ELR (cell line): ENCODE measurements at places on chromosomes 7 and 10.
A peak's percentile ranks its signal among the peaks of the same experiment; 100 is the strongest.

DNA sequence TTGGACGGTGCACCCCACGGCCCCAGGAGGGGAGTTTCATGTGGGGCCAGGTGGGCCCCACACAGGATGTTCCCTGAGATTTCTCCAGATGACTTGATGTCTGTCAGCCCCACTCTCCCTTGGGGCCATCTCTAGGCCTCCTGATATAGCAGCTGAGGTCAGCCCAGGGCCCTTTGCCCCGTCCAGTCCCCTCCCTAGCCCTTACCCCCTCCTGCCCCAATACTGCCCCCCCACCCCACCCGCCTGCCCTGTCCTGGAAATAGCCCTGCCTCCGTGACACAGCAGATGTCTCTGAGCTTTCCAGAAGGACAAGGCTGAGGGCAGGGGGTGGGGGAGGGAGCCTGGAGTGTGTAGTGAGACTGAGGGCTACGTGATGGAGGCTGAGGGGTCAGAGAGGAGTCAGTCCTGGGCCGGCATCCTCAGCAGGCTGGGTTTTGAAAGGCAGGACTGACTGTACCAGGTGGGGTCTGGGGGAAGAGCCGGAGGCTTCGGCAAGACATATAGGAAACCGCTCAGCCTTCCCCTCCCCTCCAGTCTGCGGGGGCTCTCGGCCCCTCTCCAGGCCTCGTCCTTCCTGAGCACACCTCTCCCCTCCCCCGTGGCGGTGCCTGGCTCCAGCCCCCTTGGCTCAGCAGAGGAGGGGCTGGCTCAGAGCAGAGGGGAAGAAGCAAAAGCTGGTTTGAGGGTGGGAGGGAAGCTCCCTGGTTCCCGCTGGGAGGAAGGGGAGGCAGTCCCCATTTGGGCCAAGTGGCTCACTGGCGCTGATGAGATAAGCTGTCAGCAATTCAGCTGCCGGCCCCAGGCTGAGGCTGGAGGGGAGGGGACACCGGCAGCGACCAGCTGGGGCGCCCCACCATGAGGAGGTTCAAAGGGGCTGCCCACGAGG lies 2.0 kb downstream of the FLNC start:
- peak; percentile 44 for DNase-seq

DNA sequence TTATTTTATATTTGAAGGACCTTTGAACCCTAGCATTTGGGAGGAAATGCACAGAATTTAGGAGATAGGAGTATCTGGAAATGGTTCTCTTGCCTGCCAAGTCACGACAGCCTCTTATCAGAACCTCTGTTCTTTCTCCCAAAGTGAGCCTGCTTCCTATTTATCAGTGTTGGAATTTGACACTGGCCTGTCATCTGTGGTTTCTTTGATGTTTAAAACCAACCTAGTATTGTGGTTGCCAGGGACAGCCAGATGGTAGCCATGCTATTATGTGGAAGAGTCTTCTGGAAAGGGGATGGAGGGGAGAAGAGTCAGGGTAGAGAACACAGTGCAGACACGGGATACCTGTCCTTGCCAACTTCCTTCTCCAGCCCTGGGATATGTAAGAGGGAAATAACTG lies 21.1 kb downstream of the ZNF282 start:
- DNase-seq = no peak

DNA sequence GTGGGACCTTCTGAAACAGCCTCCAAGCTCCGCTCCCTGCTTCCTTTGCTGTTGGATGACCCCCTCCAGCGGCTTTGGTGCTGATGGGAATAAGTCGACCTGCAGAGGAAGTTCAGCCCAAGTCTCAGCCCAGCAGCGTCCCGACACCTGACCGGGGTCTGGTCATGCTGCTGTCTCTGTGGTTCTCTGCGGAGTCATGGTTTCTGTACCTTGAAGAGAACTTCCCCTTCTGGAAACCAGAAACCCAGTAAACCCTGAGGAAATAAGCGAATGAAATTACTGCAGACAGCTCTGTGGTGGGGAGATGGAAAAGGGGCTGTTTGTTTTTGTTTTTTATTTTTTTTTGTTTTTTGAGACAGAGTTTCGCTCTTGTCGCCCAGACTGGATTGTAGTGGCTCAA lies 18.3 kb upstream of the ZNF12 start:
- no peak for DNase-seq

GRCh38 chr10:48442090-48442808 lies 135.8 kb downstream of the MAPK8 start:
- no peak for DNase-seq

GRCh38 chr7:100598425-100598824 lies 3.7 kb upstream of the PCOLCE start:
- peak; percentile 40 for DNase-seq

DNA sequence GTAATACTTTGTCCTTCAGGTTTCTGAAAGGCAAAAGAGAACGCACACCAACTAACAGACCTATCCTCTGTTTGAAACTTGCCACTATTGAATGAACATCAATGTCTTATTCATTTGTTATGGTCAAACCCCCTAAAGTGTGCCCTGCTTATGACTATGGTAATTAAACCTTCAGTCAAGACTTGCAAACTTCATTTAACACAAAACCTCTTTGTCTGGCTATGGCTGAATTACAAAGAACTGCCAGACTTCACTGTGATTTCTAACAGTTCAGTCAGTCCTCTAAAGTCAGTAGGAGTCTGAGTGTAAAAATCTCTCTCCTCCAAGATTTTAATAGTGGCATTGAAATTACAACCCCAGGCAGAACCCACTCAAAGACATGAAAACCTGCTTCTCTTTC lies 702.5 kb upstream of the LRRN3 start:
- no peak for DNase-seq

GRCh38 chr10:5071411-5072198 lies 22.6 kb upstream of the AKR1C3 start:
- DNase-seq = peak; percentile 22

- no peak for DNase-seq
Measured at GRCh38 chr10:490256-490655, 199.2 kb downstream of the DIP2C start.

- DNase-seq = no peak
Measured at GRCh38 chr10:73888514-73888913, 14.2 kb upstream of the CAMK2G start.

GRCh38 chr10:15660990-15661389 lies 58.7 kb downstream of the ITGA8 start:
- no peak for DNase-seq

DNA sequence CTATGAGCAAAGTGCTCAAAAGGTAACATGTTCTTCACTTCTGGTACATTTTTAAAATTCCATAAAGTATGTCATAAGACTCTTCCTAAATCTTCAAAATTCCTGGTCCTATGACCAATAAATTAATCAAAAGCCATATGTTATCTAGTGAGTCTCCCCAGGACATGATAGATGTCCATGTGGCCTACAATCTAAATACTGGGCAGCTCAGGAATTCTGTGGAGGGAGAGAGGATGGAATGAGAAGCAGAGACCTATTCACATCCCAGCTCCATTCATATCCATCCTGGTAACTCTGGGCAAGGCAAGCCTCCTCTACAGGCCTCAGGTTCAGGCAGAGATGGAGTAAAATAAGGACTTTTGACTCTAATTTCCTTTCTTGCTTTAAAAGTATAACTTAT lies 224.8 kb downstream of the MTERF1 start:
- DNase-seq = no peak

DNA sequence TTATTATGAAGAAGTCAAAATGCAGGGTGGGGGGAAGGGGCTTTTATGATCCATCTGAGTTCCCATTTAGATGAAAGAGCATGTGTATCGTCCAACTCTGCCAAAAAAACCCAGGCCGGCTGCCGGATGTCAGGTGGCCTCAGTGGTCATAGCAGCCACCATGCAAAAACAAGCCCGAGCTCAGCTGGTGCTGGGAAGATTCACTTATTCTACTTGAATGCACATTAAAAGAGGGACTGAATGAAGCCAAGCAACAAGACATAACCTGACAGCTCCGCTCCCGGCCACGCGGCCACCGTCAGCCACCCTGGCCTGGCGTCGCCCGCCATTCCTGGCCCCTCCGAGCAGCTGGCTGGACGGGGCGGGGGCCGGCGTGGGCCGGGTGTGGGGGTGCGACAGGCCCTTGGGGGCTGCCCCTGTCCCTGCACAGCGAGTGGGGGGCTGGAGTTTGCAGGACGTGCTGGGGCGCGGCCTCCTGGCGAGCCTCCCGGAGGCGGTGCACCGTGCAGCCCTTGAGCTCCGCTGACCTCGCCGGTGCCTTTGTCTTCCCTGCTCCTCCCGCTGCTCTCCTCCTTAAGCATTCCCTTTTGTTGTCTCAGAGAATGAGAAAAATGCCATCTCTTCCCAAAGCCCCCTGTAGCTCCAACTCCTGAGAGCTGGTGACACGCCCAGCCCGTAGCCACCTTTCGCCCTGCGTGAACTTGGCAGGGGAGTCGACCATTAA lies 67.8 kb downstream of the EBF3 start:
- no peak for DNase-seq

DNA sequence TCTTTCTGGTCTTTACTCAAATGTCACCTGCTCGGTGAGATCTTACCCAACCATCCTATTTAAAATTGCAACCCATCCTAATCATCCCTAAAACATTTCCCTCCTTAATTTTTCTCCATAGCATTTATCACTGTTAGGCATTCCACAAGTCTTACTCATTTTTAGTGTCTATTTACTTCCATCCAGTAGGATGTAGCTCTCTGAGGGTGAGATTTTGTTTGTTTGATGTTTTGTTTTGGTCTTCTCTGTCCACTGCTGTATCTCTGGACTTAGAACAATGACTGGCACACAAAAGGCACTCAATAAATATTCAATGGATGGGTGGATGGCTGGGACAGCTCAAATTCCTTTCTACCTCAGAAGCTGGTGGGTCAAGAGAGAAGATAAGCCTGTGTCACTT lies 15.8 kb upstream of the DUSP5 start:
- DNase-seq = peak; percentile 68

- DNase-seq = peak; percentile 70
Measured at GRCh38 chr10:87661861-87662785, 2.4 kb downstream of the PAPSS2 start.

DNA sequence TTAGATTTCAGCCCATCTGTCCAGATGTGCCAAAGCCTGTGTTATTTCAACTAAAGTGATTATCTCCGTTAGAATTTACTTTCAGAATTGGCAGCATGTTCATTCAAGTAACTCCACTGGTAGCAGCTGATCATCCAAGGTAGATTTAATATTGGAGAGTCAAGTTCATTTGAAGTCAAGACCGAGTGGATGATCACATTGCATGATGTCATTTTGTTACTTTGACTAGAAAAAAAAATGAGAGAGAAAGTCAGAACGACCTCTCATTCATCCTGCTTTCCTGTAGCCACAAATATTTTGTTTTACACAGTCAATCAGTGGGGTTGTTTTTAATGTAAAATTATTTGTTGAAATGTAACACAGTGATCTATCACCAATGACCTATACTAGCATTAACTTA lies 196.7 kb upstream of the PHYHIPL start:
- no peak for DNase-seq

GRCh38 chr7:99380823-99381663 lies 6.5 kb downstream of the ARPC1B start:
- DNase-seq = no peak

DNA sequence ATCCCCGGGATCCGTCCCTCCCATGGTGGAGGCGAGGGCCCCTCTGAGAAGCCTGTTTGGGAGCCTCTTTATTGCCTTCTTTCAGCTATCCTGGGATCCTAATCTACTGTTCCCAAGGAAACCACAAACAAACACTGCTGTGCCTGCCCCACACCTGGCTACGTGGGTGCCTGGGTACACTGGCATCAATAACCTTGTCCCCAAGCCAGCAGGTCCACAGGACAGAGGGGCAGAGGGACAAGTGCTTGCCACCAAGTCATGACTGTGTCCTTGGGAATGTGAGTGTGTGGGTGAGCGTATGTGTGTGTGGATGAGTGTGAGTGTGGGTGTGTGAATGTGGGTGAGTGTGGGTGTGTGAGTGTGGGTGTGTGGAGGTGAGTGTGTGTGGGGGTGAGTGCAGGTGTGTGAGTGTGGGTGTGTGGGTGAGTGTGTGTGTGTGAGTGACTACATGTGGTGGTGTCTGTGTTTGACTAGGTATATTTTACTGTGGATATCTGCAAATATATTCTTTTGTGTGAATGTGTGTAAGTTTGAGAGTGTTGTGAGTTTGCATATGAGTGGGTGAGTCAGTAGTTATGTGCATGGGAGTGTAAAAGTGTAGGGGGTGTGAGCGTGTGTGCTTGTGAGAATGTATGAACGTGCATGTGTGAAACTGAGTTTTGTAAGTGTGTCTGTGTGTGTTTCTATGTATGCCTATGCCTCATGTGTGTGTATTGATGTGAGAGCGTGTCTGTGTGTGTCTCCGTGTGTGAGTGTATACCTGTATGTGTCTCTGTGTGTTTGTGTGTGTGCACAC lies 96.1 kb downstream of the TNS3 start:
- DNase-seq = no peak

DNA sequence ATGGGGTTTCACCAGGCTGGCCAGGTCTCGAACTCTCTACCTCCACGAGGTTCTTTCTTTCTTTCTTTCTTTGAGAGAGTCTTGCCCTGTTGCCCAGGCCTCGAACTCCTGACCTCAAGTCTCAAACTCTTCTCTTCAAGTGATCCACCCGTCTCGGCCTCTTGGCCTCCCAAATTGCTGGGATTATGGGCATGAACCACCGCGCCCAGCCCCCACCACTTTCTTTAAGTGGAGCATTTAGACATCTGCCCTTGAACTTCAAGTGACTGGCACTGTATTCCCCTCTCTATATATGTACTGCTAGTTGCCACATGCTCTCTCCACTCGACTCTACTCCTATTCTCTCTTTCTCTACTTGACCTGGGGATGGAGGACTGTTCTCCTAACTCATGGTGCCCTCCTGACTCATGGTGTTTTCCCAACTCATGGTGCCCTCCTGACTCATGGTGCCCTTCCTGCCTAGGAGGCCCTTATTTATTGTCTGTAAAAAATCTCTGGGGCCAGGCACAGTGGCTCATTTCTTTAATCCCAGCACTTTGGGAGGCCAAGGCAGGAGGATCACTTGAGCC lies 19.3 kb upstream of the ACHE start:
- DNase-seq = peak; percentile 25

GRCh38 chr10:58585435-58585834 lies 72.8 kb downstream of the BICC1 start:
- DNase-seq = no peak

DNA sequence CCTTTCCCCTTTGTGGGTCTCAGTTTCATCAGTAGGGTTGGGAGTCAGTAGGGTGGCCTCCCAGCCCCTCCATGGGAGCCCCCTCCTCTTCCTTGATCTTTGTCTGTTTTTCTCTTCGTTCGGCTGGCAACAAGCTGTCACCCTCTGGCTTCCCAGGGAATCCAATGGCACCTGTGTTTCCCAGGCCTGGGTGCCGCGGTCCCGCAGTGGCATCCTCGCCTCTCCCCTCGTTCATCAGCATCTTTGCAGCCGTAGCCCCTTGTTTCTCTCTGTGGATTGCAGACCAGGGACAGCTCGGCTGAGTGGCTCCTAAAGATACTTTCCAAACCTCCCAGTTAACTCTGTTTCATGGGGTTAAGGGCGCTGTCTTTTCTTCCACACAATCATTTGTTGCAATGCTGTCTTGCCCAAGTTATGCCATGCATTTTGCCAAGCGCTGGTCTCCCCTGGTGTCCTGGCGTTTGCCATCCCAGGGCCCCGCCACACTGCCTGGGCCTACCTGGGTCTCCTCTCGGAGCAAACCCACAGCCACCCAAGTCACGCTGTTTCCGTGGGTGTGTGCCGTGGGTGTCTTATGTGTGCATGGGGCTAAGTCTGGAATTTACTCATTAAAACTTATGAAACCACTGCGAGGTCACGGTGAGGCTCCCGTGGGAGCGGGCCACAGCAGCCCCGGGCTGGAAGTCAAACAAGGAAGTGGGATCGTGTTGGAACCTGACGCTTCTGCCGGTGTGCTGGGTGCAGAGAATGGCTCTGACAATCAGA lies 189.4 kb upstream of the SHH start:
- no peak for DNase-seq

- DNase-seq = no peak
Measured at GRCh38 chr7:88689821-88690220, 69.7 kb upstream of the ZNF804B start.
